Fibroblast of the aortic adventitia (primary cell): ENCODE measurements at places on chromosomes 7 and 10. TPM values are rescaled to one million over a fixed set of nuclear protein-coding genes. Genes with fewer than 3 reads are reported as not detected.
A peak's percentile ranks its signal among the peaks of the same experiment; 100 is the strongest.

- DNase-seq: no peak
Observed at GRCh38 chr7:7173956-7174632, 8.2 kb upstream of the C1GALT1 start.

DNA sequence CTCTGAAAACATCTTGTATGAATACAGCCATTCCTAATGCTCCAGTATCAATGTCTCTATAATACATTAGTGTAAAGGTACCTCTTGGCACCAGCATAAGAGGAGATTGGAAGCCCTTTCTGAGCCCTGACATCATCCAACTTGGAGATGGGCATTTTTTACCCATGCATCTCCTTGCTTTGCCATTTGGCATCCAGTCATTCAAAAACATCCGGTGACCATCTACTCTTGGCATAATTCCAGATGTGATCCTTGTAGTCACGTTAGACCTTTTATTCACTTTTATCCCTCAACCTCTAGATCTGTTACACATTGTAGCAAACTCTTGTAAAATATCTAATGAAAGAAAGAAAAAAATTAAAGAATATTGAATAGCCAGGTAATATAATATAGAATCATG lies 17.9 kb upstream of the SGMS1 start:
- DNase-seq: no peak

DNA sequence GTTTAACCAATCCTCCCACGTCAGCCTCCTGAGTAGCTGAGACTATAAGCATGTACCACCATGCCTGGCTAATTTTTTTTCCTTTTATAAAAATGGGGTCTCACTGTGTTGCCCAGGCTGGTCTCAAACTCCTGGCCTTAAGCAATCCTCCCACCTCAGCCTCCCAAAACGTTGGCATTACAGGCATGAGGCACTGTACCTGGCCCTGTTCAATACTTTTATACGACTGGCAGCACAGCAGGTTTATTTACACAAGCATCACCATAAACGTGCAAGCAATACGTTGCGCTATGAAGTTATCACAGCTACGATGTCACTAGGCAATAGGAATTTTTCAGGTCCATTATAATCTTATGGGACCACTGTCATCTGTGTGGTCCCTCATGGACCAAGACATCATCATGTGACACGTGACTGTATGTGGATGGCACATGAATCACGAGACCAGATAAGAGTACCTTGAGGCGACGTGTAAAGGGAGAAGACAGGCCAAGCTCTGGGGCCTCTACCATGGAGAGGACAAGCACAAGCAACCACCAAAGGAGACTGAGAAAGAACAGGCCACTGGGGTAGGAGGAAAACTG lies 34.5 kb upstream of the SLC18A3 start:
- DNase-seq: no peak

GRCh38 chr10:16478801-16479200 lies 42.0 kb downstream of the PTER start:
- DNase-seq: no peak

- no peak for DNase-seq
Observed at GRCh38 chr10:94002156-94002555, 8.4 kb downstream of the PLCE1 start.

DNA sequence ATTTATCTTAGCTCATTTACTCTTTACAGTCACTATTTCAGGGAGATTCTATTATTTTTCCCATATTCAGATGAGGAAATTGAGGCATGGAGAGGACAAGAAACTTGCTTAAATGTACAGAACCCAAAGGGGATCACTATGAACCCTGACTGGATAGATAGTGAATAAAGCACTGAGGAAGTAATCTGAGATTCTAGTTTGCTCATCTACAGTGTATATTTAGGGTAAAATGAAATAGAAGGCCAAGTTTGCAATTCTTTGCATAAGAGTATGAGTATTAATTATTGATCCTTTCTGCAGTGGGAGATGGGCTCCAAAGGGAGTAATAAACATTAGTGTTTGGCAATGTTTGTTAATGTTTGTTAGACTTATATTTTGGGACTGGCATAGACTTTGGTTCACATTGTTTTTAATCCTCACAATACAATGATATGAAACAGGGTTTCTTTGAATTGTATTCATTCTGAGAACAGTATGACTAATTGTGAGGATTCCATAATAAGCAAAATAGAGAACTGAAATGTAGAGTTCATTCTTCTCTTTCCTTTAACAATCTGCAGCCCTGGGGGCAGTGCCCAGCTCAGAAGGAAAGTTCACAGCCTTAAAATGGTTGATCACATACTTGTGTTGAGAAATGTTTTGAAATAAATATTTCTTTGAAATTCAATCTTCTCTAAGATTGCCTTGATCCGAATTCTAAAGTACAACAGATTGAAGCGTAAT lies 131.0 kb upstream of the ZNF804B start:
- no peak for DNase-seq

- peak; percentile 94 for DNase-seq
Observed at GRCh38 chr10:60606343-60607080, 171.8 kb upstream of the CDK1 start.

DNA sequence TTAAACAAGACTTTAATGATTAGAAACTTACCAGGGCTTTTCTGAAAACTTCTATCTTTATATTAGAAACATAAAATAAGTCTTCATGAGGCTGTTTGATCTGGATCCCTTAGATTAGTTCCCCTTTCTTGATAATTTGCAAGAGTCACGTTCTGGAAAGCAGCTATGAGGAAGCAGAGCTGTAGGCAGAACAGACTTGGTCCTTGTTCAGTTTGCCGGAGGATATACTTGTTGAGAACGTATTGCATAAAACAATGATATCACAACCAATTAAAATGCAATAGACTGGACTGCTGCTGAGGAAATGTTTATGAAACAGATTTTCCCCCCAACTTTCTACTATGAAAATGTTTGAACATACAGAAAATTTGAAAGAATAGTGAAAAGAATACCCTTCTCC lies 2.8 kb downstream of the SAMD9L start:
- no peak for DNase-seq

- DNase-seq: no peak
Observed at GRCh38 chr7:128211626-128212025, 29.5 kb upstream of the LEP start.

- no peak for DNase-seq
Observed at GRCh38 chr7:148515728-148516695, 74.6 kb upstream of the C7orf33 start.

GRCh38 chr10:129760416-129760815 lies 203.7 kb downstream of the EBF3 start:
- no peak for DNase-seq

- DNase-seq: no peak
Observed at GRCh38 chr10:19767876-19768275, 48.4 kb upstream of the PLXDC2 start.

Gene SCART1
- 1.6 and 13.5 TPM in 2 replicates for total RNA-seq

Gene ACSM6
- total RNA-seq: not detected in 2 replicates

Gene ACTL6B
- not detected in 2 replicates for total RNA-seq

Gene DRGX
- not detected in 2 replicates for total RNA-seq

Gene ZSCAN21
- total RNA-seq: 5.7 and 9.3 TPM in 2 replicates
